ENCODE measurements at places on chromosomes 5 and 9.

DNA sequence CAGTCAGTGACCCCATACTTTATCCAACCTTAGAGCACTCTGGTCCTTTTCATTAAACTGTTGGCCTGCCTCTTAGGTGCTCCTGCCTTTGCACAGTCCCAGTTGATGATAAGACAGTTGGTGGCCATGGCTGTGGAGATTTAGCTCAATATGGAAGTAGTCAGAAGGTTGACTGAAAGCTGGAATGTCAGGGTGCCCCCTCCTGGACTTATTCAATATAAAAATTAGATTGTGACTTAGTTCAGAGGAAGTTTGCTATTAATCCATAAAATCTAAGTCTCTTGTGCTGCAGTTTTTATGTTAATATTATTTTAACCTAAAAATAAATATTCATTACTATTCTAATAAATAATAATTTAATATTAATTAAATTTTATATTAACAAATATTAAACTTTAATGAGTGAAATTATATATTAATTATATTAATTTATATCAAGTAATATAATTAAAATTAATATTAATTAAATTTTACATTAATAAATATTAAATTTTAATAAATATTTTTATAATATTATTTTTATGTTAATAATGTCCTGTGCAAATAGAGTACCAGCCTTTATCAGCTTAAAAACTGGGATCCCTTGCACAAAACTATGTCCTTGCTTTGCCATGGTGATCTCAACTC, 77.7 kb upstream of the ADAMTSL1 start:
- DNase-seq, result no peak

GRCh38 chr5:109714592-109714991, 24.9 kb downstream of the MAN2A1 start:
- DNase-seq, result no peak

- no peak for DNase-seq
Observed at GRCh38 chr5:160369990-160370712, at the start of gene C1QTNF2. Gene C1QTNF2 (minus strand): TSS chr5:160370626. CDS start chr5:160355011, 15,615 bp downstream.

DNA sequence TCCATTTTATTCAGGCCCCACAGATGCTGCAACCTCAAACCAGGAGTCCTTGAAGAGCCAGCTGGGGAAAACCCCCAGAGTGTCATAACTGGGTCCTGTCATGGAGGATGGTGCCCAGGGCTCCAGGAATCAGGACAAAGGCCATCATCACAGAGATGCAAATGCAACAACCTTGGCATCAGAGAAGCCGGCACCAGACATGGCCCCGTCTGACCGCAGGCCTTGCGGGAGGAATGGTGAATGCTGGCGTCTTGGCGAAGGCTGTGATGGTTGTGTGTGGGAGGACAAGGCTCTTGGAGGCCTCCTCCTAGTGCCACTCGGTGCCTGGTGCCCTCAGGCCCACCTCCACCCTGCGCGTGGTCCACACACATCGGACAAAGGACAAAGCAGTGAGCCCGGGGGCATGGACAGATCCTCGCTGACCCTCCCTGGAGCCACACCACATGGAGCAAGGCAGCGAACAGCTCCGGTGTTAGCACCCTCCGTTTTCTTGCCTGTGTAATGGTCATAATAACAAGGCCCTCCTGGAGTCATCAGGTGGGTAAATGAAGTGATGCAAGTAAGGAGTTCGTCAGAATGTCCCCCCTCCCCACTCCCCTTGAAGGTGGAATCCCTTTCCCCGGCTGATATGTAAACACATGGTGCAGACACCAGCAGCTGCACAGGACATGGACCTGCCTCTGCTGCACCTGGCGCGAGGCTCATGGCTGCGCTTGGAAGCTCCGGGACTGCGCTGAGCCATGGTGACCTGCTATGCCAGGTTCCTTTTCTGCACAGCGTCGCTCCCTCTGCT, 380.7 kb downstream of the IRX2 start:
- DNase-seq, result no peak

DNA sequence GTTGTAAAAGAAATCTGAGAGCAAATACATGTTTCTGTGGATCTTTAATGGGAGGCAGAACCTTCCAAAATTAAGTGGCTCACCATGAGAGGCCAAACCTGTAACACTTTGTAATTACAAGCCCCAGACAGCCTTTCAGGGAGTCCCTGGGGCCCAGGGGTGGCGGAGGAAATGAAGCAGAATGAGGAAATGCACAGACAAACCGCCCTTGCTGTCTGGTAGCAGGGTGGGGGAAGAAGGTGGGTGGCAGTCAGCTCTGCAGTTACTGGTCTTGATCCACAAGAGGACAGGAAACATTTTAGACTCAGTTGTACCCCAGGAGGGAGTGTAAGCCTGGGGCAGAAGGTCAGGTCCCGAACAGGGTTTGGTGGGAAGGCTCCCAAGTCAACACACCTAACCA, 6.5 kb downstream of the ARL14EPL start:
- no peak for DNase-seq

DNA sequence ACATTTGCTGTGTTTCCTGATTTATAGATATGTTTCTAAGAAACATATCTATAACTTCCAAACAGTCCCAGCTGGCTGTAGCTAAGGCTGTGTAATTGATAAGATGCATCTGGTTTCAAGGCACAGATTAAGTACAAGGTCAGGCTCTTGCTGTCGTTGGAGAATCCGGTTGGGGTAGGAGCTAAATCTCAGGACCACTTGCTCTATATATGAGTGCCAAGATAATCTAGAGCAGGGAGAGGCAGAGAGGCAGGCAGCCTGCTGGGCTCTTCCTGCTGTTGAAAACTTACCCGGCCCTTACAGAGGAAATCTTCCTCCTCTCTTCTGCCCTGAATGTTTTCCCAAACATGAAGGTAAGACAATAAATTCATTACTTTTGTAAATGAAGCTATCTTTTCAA, at the start of gene C7:
C7 (plus strand) TSS at position 234 of the 400 bp plus-strand sequence; CDS start at position 348, 114 bp downstream.
- DNase-seq, result no peak

- DNase-seq, result no peak
Observed at GRCh38 chr9:123401879-123402513, 46.0 kb downstream of the CRB2 start.

GRCh38 chr5:17187011-17187785, 30.2 kb upstream of the BASP1 start:
- DNase-seq, result no peak

DNA sequence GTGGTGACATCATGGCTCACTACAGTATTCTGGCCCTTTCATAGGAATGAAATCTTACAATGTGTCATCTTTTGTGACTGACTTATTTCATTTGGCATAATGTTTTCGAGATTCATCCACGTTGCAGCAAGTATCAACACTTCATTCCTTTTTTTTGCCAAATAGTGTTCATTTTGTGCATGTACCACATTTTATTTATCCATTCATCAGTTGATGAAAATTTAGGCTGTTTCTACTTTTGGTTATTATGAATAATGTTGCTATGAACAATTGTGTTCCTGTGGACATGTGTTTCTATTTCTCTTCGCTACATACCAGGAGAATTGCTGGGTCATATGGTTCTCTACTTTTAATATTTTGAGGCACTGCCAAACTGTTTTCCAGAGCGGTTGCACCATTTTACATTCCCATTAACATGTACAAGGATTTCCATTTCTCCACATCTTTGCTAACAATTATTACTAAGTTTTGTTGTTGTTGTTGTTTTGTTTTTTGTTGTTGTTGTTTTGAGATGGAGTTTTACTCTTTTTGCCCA, 43.5 kb downstream of the RMI1 start:
- no peak for DNase-seq

- DNase-seq, result no peak
Observed at GRCh38 chr5:38535248-38535750, 21.1 kb downstream of the LIFR start.
